ENCODE measurements at places on chromosomes 13 and 19.

GRCh38 chr13:100156788-100157187 lies 67.9 kb downstream of the PCCA start:
- no peak for DNase-seq

DNA sequence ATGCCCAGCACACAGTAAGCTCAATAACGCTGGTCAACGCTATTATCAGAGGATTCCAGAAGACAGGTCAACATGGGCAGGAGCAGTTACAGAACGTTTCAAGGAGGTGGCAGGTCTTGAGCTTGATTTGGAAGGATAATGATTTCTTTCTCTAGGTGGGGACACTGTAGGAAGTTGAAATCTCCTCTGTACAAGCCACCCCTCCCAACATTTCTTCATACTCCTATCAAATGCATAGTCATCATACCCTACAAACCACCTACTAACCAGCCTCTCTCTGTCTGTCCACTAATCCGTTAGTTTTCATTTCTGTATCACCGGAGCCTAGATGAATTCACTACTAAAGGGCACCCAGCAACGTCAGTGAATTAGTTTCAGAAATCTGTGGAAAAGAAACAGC lies 1.3 kb downstream of the ATP7B start:
- no peak for DNase-seq

DNA sequence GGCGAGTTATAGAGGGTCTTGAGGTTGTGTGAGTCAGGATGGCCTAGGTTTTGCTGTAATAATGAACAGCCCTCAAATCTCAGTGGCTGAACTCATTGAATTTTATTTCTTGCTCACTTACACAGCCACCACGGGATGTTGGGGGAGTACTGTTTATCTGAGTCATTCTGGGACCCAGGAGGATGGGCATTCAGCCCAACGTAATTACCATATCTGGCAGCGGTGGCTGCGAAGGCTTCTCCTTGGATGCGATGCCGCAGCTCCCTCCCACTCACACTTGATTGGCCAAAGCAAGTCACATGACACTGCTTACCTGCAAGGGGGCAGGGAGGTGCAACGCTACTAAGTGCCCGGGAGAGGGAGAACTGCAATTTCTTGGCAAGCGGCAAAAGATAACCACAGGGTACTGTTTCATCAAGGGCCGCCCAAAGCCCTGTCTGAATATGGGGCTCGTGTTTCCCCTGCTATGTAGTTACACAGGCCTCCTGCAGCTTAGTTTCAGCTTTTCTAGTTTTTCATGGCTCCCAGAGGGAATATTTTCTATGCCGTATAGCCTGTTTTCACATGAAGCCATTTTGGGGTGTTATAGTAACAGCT lies 19.9 kb downstream of the ZSWIM9 start:
- DNase-seq: peak; percentile 48

DNA sequence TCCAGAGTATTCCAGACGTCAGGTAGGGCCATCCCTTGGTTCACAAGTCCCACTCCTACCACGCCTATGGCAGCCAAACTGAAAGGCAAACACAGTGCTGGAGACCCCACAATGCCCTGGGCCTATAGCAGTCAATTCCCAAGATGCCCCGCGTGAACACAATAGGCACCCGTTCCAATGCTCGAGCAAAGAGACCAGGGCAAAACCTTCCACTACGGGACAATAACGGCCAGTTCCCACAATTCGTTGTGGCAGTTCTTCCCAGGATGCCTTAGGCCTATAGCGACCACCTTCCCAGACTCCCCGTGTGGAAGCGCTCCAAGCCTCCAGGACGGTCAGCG lies 538 bp downstream of the ZNF428 start:
- peak; percentile 64 for DNase-seq

- no peak for DNase-seq
These were observed 423.3 kb downstream of the MZT1 start for GRCh38 chr13:72303941-72304746.

- no peak for DNase-seq
These were observed 541.1 kb upstream of the SPRY2 start for GRCh38 chr13:80881942-80882445.

- DNase-seq: no peak
These were observed 43.2 kb downstream of the CCNA1 start for GRCh38 chr13:36475468-36475867.

GRCh38 chr19:20422216-20423205 lies 143.1 kb downstream of the ZNF737 start:
- DNase-seq: no peak

Measured in stimulated activated CD4-positive, alpha-beta T cell treated with anti-CD3 and anti-CD28 coated beads, Interleukin-1b, Interleukin-23, amount 100 ng/mL, for 48 hours (primary cell).